ENCODE measurements at places on chromosomes 3 and 15.
A peak's percentile ranks its signal among the peaks of the same experiment; 100 is the strongest.

GRCh38 chr15:39465843-39466749 is 114.8 kb upstream of the THBS1 start:
- DNase-seq = no peak

DNA sequence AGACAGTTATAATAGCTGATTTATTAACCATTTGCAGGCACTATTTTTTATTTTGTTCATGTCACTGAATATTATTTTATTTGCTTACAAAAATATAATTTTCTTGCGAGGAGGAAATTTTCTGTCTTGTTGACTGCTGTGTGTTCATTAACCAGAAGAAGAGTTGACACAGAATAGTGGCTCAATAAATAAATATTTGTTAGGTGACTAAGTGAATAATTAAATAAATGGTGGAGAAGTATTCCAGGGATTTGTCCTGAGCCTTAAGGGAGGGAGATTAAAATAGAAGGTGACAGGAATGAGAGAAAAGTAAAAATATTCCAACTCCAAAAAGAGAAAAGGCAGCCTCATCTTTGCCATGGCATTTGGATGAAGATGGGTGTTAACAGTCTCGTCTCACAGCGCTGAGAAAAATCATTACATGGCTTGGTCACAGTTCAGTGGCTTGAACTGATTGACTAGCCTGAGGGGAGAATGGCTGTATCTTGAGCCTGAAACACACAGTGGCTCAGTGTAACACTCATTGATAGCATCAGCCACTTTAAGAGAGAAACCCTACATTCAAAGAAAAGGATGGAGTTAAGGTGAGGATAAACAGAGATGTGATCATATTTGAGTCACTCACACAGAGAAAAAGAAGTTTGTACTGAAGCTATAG is 449.9 kb upstream of the NAALADL2 start:
- no peak for DNase-seq

DNA sequence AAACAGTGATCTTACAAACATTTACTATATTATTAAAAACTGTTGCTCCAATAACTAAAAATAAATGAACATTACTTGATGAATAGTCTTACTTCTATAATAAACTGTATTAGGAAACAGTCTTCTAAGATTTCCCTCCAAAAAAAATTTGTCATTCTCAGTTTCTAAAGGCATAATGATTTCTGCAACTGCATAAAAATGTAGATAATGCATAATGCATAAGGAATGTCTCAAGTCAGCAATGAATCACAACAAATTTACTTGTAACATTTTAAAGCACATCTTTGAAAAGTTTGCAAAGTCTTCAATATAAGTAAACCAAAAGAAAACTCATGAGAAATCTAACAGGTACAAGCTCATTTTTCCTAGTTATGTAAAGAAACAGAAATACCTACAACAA is 113.5 kb downstream of the VPS13C start:
- DNase-seq = no peak

- no peak for DNase-seq
Observed at GRCh38 chr15:47820057-47820746, 102.9 kb downstream of the SEMA6D start.

DNA sequence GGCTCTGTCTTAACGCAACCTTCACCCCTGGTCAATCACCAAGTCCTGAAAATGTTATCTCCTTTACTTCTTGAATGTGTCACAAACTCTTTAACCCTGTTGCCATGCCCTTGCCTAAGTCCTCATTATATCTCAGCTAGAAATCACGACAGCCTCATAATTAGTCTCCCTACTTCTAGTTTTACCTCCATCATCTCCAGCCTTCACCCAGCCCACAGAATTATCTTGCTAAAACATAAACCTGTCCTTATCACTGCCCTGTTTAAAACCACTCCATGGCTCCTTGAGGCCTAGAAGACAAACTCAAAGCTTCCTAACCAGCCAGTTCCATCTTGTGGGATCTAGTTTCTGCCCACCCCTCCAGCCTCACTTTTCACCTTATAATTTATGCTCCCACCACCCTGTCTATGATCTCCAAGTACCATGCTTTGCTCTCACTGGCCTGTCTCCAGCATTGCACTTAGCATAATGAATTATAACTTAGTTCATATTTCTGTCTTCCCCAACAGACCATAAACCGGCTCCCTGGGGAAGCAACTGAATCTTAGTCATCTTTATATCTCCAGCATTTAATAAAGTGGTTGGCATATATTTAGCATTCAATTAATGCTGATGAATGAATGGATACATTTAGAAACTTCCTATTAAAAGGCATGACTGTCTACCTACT is 39.2 kb downstream of the GPR176 start:
- DNase-seq = no peak

DNA sequence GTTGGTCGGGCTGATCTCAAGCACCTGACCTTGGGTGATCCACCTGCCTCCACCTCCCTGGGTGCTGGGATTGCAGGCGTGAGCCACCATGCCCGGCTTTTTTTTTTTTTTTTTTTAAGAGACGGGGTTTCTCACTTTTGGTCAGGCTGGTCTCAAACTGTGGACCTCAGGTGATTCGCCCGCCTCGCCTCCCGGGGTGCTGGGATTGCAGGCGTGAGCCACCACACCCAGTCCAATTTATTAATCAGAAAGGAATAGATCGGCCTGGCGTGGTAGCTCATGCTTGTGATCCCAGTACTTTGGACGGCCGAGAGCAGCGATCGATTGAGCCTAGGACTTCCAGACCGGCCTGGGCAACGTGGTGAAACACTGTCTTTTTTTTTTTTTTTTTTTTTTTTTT is 13.9 kb upstream of the GOLGA8M start:
- DNase-seq = no peak

- DNase-seq = no peak
Observed at GRCh38 chr15:96345560-96346399, 15.3 kb downstream of the NR2F2 start.

GRCh38 chr3:38017445-38018295 is 11.8 kb downstream of the PLCD1 start:
- no peak for DNase-seq

DNA sequence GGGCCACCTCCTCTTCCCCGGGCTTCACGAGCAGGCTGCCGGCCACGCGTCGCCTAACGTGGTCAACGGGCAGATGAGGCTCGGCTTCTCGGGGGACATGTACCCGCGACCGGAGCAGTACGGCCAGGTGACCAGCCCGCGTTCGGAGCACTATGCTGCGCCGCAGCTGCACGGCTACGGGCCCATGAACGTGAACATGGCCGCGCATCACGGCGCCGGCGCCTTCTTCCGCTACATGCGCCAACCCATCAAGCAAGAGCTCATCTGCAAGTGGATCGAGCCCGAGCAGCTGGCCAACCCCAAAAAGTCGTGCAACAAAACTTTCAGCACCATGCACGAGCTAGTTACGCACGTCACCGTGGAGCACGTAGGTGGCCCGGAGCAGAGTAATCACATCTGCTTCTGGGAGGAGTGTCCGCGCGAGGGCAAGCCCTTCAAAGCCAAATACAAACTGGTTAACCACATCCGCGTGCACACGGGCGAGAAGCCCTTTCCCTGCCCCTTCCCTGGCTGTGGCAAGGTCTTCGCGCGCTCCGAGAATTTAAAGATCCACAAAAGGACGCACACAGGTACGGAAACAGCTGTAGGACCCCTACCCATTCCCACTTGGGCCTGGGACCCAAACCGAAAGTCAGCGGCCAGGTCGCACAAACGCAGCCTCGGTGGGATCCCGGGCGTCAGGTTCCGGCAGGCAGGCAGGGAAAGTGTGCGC is 1.5 kb downstream of the ZIC1 start:
- DNase-seq = no peak

GRCh38 chr3:5092018-5092417 is 30.1 kb upstream of the ARL8B start:
- no peak for DNase-seq

DNA sequence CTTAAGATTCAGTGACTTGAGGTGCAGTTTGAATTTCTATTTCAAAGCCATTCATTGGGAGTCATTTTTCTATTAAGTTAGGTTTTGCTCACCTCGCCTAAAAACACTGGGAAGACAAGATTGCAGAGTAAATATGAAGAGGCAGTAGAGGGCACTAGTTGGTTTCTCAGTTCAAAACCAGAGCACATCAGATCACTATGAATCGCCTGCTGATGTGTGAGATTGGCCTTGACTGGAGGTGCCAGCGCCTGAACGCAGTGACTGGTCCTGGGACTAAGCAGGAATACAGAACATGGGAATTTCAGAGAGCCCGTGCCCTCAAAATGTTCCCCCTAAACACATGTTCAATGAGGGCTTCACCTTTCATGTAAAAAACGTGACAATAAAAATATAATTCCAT is 229.0 kb downstream of the ITPR1 start:
- no peak for DNase-seq

- no peak for DNase-seq
Observed at GRCh38 chr3:130084436-130084980, 2.9 kb downstream of the ALG1L2 start.

- no peak for DNase-seq
Observed at GRCh38 chr3:59467476-59467875, 417.7 kb upstream of the CFAP20DC start.

DNA sequence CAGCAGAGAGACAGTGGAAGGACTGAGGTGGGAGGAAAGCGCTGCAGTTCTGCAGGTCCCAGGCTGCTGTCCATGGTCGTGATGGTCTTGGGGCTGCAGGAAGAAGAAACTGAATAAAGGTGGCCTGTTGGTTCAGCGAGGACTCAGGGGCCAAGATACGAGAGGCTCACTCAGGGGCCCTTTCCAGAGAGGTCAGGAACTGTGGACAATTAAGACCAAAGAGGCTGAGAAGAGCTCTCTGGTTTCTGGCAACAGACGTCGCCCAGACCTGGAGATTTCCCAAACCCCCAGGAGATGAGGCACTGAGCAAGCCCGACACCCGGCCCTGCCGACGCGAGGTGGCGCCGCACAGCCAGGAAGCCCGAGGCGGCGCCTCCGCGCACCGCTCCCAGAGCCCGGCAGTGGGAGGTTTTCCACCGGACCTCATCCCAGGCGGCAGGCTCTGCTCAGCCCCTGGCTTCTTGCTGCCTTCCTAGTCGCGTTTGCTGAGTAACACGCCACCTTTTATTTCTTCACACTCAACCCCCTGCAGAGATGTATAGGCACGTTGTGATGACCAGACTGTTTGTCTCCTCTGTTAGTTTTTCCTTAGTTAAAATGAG is 56.4 kb upstream of the ARRDC4 start:
- peak; percentile 11 for DNase-seq

DNA sequence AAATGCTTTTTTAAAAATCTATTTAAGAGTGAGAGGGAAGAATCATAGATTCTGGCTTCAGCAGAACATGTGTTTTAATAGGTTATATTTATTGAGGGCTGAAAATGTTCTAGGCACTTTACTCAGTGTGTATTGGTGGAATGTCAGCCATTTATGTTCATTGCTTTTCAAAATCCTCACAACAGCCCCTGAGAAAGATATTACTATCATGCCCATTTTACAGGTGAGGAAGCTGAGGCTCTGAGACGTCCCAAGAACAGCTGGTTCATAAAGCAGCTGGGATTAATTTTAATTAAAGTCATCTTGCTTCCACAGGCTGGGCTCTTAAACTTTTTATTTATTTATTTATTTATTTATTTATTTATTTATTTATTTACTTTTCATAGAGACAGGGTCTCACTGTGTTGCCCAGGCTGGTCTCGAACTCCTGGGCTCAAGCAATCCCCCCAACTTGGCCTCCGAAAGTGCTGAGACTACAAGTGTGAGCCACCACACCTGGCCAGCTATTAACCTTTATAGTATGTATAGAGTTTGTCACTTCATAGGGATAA is 364.6 kb downstream of the SHQ1 start:
- DNase-seq = no peak

DNA sequence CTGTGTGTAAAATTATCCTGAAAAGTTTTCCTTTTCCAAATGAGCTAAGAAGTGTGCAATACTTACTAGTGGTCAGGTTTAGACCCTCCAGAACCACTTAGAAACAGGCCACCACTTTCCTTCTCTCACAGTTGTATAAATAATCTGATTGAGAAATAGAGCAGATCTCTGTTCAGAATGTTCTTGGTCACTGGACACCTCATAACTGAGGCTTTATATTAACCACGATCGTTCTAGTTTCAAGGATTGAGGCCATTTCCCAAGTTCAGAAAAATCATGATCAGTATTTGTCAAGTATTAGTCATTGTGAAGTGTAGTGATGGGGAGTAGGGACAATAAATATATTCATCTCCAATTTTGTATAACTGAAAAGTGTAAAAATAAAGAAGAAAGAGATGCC is 1.0 kb upstream of the MAP3K13 start:
- DNase-seq = no peak

DNA sequence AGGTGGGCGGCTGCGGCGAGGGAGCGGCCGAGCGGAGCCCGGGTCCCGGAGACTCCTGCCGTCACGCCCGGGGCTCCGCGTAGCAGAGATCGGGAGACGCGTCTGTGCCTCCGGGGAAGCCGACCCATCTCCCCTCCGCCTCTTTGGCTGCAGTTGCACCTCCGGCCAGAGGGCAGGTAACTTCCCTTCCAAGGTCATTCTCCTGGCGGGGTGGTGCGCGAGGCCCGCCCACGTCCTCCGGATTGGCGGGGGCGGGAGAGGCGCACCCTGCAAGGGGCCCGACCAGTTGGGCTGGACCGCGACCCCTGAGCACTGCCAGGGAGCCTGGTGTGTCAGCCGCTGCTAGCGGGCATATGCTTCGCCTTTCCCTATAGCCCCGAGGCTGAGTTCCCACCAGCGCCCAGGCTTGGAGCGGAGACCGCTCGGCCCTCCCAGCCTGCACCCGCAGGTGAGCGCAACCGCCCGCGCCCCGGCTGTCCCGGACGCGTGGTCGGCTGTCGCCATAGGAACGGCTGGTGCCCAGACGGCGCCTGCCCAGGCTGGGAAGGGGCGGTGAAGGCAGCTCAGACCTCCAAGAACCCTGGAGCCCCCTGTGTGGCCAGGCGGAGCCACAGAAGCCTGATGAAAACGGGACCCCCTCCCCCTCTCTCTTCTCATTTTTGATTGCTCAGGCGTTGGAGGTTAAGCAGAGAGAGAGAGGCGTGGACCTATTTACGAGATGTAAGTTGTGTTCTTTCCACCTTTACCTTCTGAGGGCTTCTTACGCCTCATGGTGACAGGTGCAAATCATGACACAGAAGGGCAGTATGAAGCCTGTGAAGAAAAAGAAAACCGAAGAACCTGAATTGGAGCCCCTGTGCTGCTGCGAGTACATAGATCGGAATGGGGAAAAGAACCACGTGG is 453 bp downstream of the ZDHHC23 start:
- peak; percentile 46 for DNase-seq

DNA sequence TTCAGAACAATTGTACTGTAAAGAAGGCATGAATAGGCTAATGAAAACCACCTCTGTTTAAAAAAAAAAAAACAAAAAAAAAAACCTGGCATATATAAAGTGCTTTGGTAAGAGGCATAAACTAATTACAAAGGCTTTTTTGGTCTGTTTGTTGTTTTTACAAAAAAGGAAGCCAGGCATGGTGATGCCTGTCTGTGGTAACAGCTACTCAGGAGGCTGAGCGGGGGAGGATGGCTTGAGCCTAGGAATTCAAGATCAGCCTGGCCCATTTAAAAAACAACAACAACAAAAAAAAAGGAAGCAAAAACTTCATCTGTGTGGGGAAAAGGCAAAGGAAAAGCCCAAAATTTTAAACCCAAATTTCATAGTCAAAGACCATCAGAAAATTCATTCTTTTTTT is 47.0 kb downstream of the OSBPL10 start:
- DNase-seq = no peak
